RCC 7860 (cell line): ENCODE measurements at places on chromosomes 6 and 20.

GRCh38 chr6:6395581-6396197 lies 75.2 kb upstream of the F13A1 start:
- no peak for DNase-seq

DNA sequence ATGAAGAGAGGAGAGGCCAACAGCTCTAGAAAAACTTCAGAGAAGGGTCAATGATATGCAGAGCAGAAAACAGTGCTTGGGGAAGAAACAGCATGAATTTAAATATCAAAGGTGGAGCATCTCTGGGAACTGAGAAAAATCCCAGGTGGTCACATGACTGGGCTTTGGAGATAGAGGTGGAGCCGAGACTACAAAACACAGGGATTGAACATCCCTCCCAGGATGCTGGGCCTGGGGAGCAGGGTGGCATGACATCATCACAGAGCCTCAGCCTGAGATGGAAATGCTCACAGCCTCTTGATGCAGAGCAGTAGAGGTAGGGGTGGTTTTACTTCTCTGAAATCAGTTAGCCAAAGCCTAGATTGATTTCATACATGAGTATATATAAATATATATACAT lies 529.5 kb downstream of the PRKN start:
- DNase-seq: no peak

GRCh38 chr6:50707652-50708300 lies 5.5 kb upstream of the TFAP2D start:
- no peak for DNase-seq

GRCh38 chr6:14550410-14550809 lies 432.8 kb downstream of the CD83 start:
- DNase-seq: no peak

DNA sequence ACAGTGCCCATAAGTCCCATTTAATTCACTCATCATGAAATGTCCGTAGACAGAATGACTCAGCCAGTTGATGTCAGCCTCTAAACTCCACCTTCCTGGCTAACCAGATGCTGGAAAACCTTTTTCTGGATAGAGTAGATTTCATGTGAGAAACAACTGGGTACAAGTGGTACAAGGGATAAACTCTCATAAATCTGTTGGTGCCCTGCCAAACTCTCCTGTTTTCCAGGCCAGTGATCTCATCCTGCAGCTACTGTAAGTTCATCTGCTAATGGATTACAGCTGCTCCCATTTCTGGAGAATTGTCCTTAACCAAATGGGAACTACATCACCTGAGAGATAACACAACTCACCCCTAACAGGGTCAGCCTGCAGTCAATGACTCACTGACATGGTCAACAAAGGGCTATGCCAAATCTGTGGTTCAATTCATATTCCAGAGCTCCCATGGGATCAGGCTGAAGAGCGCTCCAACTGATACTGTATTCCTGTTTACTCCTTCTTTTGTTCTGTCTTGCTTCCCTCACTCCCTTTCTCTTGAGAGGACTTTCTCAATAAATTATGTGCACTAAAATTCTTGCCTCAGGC lies 210.1 kb upstream of the HDDC2 start:
- no peak for DNase-seq

GRCh38 chr20:4151991-4152695 lies 136.8 kb upstream of the RNF24 start:
- DNase-seq: peak; percentile 77

GRCh38 chr6:166490671-166491500 lies 95.6 kb downstream of the RAMACL start:
- DNase-seq: peak; percentile 59

- no peak for DNase-seq
Measured at GRCh38 chr6:14818422-14818884, 427.4 kb upstream of the JARID2 start.

GRCh38 chr6:36577301-36577700 lies 16.9 kb upstream of the SRSF3 start:
- DNase-seq: peak; percentile 88

DNA sequence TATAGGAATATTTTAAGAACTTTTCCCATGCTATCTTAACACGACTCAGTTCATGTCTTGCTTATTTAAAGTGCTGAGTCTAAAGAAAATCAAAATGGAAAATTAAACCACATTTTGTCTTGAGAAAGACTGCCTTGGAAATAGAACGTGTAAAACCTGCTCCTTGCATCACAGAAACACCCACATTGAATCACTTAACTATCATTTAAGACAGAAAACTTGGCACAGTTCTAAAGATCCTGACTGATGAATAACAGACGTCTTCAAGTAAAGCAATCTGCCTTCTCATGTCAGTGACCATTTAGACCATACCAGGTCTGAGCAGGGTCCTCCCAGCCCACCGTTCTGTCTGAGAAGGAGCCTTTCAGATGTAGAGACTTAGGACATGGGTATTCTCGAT lies 7.4 kb downstream of the PERP start:
- DNase-seq: no peak

DNA sequence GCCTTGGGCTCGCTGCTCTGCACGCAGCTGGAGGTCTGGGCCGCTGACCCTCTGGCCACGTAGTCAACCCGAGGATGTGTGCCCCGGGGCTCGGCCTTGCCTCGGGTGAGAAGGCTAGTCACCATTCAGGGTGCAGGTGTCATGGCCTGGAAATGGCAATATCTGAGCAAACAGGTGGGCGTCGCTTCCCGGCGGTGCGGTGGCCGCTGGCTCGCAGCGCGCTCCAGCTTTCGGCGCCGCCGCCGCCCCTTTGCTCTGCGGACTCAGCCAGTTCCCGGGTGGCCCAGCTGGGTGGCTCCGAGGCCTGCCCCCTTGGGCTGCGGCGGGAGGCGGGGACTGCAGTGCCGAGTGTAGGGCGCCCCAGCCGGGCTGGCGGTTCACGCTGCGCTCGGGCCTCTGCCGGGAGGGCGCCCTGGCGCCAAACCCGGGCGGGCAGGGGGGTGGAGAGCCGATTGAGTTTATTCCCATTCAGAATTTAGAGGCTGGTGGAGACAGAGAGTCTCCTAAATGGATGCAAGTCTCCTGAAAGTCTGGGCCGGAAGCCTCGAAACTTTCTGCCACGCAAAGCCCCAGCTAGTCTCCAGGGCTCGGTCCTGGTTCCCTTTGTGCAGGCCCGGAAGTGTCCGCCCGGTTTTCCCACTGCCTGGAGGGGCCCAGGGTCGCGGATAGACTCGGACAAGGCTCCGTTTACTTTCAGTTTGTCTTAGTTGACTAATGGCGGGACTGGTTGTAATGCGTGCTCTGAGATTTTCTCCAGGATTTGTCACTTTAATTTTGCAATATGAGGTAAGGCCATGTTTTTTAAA lies 11.3 kb upstream of the TFAP2A start:
- no peak for DNase-seq

DNA sequence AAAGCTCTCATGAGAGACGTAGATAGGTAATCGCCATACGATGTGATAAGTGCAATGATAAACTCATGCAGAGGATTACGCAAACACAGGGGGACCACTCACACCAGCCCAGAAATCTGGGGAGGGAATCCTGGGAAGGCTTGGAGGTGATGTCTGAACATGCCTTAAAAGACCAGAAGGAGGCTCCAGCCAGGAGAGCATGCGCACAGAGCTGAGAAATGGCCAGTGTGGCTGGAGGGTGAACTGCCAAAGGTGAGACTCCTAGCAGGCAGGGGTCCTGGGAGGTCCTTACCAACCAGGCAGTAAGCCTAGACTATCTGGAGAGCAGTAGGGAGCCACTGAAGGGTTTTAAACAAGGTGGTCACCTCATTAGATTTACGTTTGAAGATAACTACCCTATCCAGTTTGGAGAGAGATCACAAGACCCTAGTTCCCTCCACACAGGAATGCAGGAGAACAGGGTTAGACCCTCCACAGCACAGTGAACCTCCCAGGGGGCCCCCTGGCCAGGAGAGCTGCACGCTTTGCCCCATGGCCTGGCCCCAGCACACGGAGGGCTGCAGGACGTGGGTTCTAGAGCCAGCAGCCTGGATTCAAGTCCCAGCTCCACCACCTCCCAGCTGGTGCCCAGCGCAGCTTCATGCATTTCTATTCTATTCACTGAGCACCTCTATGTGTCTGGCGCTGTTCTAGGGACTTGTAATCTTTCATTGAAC lies 13.1 kb downstream of the MDFI start:
- no peak for DNase-seq

DNA sequence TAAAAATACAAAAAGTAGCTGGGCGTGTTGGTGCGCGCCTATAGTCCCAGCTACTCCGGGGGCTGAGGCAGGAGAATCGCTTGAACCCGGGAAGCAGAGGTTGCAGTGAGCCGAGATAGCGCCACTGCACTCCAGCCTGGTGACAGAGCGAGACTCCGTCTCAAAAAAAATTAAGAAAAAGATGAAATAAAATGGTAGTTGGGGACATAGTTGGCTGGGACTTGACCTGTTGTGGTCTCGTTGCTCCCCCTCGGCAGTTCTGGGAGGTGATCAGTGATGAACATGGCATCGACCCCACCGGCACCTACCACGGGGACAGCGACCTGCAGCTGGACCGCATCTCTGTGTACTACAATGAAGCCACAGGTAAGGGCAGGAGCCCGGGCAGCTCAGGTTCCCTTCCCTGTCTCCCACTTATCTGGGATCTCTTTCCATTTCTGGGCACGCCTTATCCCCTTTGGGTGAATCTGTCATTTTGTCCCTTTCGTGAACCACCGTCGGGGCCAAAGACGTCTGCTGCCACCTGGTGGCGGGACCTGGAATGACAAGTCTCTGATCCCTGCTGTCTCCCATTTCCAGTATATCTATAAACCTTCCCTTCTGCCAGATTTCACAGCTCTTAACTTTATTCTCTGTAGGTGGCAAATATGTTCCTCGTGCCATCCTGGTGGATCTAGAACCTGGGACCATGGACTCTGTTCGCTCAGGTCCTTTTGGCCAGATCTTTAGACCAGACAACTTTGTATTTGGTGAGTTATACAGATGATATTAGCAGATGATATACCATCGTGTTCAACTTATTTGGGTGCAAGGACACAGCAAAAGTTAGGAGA lies 2.3 kb downstream of the TUBB start:
- DNase-seq: peak; percentile 67

DNA sequence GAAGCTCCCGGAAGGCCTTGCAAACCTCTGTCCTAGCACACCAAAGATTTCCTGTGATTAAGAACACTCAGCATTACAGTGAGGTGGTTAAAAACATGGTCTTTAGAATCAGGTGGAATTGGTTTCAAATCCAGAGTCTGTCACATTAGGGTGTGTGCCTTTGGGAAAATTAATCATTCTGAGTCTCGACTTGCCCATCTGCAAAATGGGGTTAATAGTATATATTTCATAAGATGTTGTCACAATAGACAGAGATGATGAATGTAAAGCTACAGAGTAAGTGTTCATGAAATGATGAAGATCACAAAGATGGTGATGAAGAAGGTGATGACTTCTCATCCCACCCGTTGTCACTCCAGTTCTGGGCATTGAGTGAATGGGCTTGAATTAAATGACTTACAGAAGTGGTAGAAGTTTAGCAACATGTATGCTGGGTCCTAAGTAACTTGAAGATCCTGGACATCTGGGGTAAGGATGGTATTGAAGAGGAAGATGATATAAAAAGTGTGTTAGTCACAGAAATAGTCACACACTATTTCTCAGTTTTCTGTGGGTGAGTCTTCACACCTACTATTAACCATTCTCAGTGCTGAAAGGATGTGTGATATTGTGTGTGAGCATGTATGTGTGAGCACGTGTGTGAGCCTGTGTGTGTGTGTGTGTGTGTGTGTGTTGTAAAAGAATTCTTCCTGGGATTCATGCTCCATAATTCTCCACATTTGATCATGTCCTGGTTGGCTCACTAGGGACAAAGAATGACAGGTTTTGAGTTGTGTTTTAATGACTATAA lies 28.0 kb upstream of the NEDD9 start:
- DNase-seq: no peak

DNA sequence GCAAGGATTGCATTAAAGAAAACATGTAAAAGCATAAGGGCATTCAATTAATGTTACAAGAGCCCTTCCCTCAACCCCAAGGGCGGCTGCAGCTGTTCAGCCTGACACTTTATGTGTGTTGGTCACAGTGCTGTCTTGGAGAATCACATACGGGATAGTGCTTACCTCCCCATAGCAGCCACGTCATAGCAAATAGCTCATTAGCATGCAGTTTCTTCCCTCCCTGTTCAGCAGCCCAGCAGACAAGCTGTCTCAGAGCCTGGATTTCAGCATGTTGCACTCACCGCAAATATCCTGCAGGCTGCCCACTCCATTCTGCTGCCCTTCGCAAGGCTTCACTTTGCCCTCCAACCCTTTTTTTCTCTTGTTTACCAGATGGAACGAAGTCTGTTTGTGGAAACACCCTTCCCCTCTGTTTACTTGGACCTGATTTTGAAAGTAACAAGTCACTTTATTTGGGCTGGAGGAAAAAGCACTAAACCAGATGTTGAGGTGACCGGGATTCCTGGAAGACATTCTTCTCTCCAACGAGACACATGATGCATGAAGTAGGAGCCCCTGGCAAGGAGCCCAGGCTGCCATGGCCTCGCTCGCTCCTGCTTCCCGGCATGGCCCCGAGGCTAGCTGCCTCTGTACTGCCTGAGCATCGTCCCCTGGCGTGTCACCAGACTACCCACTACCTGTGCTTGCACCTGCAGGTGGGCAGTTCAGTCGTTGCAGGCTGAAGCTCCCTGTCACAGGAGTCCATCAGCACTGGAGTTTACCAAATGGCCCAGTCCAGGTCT lies 151.6 kb upstream of the GMDS start:
- DNase-seq: peak; percentile 44

GRCh38 chr20:46694484-46694883 lies 5.2 kb upstream of the TP53RK start:
- no peak for DNase-seq

DNA sequence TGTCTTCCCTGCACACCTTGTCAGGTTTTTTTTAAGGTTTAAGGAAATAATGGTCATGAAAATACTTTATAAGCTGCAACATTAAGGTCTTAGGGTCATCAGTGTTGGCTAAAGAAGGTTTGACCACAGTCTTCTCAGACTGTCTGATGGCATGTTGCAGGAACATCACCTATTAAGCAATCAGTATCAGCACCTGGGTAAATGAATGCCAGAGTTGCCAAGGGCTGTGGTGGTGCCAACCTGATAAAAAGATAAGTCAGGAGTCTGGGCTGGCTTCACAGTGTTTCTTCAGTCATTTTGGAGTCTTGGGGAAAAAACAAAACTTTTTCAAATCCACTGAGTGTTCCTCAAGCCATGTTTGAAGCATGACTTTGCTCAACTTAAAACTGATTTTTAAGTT lies 61.5 kb upstream of the VSTM2L start:
- no peak for DNase-seq

DNA sequence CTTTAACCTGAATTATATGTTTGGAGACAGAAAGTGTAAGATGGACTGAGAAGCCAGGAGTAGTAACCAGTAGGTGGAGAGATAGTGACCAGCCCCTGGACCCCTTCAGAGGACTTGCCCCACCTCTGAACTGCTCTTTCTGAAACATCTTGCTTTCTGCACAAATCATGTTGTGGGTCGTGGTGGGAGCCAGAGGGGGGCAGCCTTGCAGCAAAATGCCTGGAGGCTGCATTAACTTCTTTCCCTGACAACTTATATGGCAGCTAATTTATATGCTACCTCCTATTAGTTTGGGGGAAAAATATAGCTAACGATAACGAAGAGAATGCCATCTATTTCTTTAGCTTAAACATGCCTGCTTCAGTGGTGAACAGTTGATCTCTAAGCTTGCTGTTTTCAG lies 859.8 kb downstream of the MAFB start:
- DNase-seq: no peak

- peak; percentile 74 for DNase-seq
Measured at GRCh38 chr20:58086763-58087561, 141.5 kb downstream of the ANKRD60 start.

GRCh38 chr20:61929971-61930666 lies 135.6 kb downstream of the TAF4 start:
- no peak for DNase-seq
